ENCODE measurements at places on chromosomes 2 and 18.

- peaks cover 16% of the 10 kb centered on the region for H3K36me3 ChIP-seq
- no peaks in the 10 kb centered on the region for H3K27me3 ChIP-seq
- no peak for DNase-seq
Measured at GRCh38 chr18:12021596-12021995, 40.3 kb downstream of the IMPA2 start.

DNA sequence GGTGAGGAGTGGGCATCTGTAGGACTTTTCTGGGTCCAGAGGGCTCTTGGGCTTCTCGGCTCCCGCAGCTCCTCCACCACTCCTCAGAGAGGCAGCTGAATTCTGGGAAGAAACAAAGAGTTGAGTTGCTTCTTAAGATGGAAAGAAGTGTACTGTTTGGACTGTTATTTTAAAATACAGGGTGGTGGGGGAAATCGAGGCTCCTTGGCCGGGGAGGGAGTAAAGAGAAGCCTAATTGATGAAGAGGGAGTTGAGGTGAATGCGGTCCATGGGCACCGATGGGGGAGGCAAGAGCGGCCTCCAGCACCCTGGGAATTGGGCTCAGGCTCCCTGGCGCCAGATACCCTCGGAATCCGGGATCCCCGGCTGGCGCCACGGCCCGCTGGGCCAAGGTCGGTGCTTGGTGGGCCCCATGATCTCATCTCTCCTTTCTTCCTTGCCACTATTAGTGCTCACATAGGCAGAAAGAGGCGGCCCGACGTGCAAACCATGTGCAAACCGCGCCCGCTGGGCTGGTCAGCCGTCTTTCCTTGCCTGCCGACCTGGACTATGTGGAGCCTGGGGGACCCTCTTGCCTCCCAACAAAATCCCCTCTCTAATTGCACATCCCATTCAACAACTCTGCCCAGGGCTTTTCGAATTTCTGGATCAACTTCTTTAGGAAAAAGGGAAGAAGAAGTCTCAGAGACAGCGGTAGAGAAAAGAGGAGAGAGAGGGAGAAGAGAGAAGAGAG lies 604 bp upstream of the SIX3 start:
- H3K4me3 ChIP-seq, result no peak overlapping the region
- H3K27me3 ChIP-seq, result no peaks in the 10 kb centered on the region
- H3K4me1 ChIP-seq, result peaks cover 22% of the 10 kb centered on the region
- peak overlapping the region; percentile 99 for H3K27ac ChIP-seq
- DNase-seq, result no peak

- no peak overlapping the region for H3K4me3 ChIP-seq
- no peaks in the 10 kb centered on the region for H3K27me3 ChIP-seq
- no peak for DNase-seq
- H3K36me3 ChIP-seq, result peaks cover 11% of the 10 kb centered on the region
- peaks cover 10% of the 10 kb centered on the region for H3K4me1 ChIP-seq
Measured at GRCh38 chr2:236012155-236012554, 156.0 kb downstream of the GBX2 start.

GRCh38 chr2:21676041-21676440 lies 552.3 kb downstream of the TDRD15 start:
- no peaks in the 10 kb centered on the region for H3K36me3 ChIP-seq
- no peak for DNase-seq
- H3K4me1 ChIP-seq, result no peaks in the 10 kb centered on the region
- no peak overlapping the region for H3K4me3 ChIP-seq
- no peaks in the 10 kb centered on the region for H3K27me3 ChIP-seq
- H3K27ac ChIP-seq, result no peak overlapping the region

DNA sequence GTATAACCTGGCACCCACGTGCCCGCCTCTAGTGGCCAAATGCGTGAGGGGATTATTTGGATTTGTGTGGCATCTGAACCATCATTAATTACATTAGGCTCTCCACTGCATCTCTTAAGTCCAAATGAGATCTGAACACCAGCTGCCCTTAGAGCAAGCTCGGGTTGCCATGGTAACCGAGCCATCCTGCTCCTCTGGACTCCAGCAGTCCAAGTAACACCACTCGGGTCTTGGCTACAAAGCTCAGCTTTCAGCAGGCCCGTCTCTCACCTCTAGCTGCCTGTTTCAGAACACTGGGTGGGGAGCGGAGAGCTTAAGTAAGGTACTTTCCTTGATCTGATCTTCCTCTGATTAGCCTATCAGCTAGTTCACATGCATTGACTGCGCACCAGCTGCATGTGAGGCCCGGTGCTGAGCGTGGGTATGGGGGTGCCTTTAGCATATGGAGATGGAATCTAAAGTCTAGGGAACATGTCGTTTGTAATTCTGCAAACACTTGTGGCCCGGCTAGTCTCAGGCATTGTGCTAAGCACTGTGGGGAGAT lies 14.1 kb upstream of the CYS1 start:
- H3K27me3 ChIP-seq, result no peaks in the 10 kb centered on the region
- no peak overlapping the region for H3K27ac ChIP-seq
- peaks cover 21% of the 10 kb centered on the region for H3K4me1 ChIP-seq
- no peak for DNase-seq
- no peaks in the 10 kb centered on the region for H3K36me3 ChIP-seq

DNA sequence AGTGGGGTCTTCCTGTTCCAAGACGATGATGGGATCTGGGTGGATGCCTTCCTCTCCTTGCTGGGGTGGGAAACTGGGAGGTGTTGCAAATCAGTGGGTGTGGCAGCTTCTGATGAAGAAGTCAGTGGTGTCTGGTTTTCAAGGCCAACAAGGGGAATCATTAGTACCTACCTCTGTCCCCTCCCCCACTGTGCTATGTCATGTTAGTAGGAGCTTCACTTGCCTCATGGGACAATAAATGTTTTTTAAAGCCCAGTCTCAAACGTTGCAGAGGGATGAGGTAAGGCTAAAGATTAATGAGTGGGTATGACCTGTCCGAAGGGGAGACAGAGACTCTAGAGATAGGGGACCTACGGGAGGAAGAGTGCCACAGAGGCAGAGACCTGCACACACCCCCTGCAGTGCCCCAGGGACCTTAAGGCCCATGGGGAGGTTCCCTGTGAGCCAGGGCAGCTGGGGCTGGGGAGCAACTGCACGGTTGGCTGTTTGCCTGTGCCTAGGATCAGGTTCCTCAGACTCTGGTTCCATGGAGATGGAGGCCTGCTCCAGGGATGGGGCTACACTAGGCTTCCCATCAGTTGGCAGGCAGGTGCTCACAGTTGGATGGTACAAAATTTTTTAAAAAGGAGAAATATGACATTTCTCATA lies 37.8 kb upstream of the SLC1A4 start:
- H3K4me1 ChIP-seq, result no peaks in the 10 kb centered on the region
- H3K36me3 ChIP-seq, result no peaks in the 10 kb centered on the region
- no peak for DNase-seq

- H3K4me3 ChIP-seq, result no peak overlapping the region
- no peak overlapping the region for H3K27ac ChIP-seq
- H3K27me3 ChIP-seq, result no peaks in the 10 kb centered on the region
- DNase-seq, result no peak
- H3K36me3 ChIP-seq, result peaks cover 98% of the 10 kb centered on the region
- no peaks in the 10 kb centered on the region for H3K4me1 ChIP-seq
Measured at GRCh38 chr2:134949981-134950708, 31.5 kb downstream of the CCNT2 start.

DNA sequence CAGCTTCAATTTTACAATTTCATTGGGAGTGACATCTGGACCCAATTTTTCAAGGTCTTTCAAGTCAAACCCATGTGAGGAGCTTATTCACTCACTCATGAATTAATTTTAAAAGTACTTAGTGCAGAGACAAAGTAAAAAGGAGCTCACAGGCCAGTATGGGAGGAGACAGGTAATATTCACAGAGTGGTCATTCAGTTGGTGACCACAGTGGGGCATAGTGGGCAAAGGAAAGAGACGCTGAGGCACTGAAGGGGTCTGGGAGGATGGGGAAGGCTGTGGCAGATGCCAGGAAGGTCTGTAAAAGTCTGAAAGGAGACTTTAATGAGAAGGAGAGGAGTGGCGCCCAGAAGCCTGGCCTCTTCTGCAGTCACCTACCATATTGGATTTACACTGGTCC lies 76.0 kb downstream of the CD8B2 start:
- H3K27ac ChIP-seq, result no peak overlapping the region
- H3K36me3 ChIP-seq, result no peaks in the 10 kb centered on the region
- no peaks in the 10 kb centered on the region for H3K27me3 ChIP-seq
- H3K4me3 ChIP-seq, result no peak overlapping the region
- no peaks in the 10 kb centered on the region for H3K4me1 ChIP-seq

GRCh38 chr2:25430556-25430955 lies 88.8 kb upstream of the DNMT3A start:
- H3K4me1 ChIP-seq, result no peaks in the 10 kb centered on the region
- no peak overlapping the region for H3K4me3 ChIP-seq
- no peak overlapping the region for H3K27ac ChIP-seq
- no peak for DNase-seq
- peaks cover 4% of the 10 kb centered on the region for H3K36me3 ChIP-seq
- H3K27me3 ChIP-seq, result no peaks in the 10 kb centered on the region

DNA sequence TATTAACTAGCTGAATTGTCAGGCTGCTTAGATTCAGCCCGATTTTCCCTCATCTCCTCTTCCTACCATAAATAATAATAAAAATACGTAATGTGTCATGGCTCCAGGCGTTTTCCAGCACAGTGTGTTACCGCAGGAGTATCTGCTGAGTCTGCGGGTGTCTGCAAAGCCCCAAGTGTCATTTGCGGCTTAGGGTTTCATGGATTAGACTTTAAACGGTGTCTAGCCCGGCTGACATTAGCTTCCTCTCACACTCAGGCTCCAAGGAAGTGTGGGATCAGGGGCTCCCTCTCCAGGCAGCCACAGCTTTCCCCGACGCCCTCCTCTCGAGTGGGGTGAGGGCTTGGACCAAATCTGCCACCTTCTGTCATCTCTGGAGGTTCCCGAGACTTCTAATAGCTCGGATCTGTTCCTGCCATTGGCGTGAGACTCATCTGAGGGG lies 14.1 kb upstream of the HOXD1 start:
- H3K4me3 ChIP-seq, result no peak overlapping the region
- no peak for DNase-seq
- peaks cover 13% of the 10 kb centered on the region for H3K4me1 ChIP-seq
- H3K27me3 ChIP-seq, result peaks cover 100% of the 10 kb centered on the region

GRCh38 chr2:154207288-154208047 lies 335.7 kb downstream of the GALNT13 start:
- H3K27me3 ChIP-seq, result no peaks in the 10 kb centered on the region
- no peak overlapping the region for H3K4me3 ChIP-seq
- H3K36me3 ChIP-seq, result no peaks in the 10 kb centered on the region
- H3K27ac ChIP-seq, result no peak overlapping the region
- no peak for DNase-seq
- H3K4me1 ChIP-seq, result no peaks in the 10 kb centered on the region

DNA sequence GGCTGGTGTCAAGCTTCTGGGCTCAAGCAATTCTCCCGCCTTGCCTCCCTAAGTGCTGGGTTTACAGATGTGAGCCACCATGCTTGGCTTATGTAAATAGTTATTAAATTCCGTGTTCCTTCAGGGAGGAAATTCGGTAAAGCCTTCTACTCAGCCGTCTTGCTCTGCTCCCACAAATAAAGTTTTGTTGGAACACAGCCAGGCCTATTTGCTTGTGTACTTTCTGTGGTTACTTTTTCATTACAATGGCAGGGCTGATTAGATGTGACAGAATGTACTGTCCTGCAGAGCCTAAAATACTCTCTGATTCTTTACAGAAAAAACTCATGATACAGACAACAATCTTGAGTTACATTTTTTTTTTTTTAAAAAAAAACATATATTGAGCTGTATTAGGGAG lies 68.8 kb upstream of the TACR1 start:
- no peaks in the 10 kb centered on the region for H3K36me3 ChIP-seq
- no peak overlapping the region for H3K4me3 ChIP-seq
- no peaks in the 10 kb centered on the region for H3K4me1 ChIP-seq
- H3K27me3 ChIP-seq, result no peaks in the 10 kb centered on the region
- no peak overlapping the region for H3K27ac ChIP-seq

- H3K36me3 ChIP-seq, result peaks cover 5% of the 10 kb centered on the region
- no peak overlapping the region for H3K4me3 ChIP-seq
- DNase-seq, result no peak
Measured at GRCh38 chr2:10215393-10215935, 87.2 kb upstream of the HPCAL1 start.

DNA sequence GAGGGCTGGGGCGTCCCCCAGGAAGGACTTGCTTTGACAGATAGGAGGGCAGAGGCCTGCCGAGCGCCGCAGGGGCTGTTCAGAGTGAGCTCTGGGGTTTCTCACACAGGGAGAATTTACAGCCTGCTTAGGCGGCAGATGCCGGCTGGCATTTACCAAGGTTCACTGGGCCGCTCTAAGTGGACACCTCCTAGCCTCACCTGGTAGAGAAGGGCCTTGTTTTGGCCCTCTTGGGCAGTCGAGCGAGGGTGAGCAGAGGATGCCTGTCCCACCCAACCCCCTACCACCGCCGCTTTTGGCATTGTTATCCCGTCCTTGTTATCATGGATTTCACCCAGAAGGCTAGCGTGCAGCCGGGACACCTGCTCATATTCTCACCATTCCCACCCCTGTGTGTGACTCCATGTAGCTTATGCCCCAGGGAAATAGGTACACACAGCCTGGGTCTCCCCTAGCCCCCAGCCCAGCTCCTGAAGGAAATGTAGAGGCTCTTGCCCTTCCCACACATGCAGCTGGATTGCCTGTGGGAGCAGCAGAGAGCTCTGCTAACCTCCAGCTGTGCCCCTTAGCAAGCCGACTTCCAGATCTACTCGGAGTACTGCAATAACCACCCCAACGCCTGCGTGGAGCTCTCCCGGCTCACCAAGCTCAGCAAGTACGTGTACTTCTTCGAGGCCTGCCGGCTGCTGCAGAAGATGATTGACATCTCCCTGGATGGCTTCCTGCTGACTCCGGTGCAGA lies 52.4 kb downstream of the FAM168B start:
- peaks cover 5% of the 10 kb centered on the region for H3K4me1 ChIP-seq
- peaks cover 9% of the 10 kb centered on the region for H3K36me3 ChIP-seq
- H3K27ac ChIP-seq, result no peak overlapping the region
- no peak overlapping the region for H3K4me3 ChIP-seq
- H3K27me3 ChIP-seq, result no peaks in the 10 kb centered on the region
